Keratinocyte (primary cell): ENCODE measurements at places on chromosomes 4 and X.

DNA sequence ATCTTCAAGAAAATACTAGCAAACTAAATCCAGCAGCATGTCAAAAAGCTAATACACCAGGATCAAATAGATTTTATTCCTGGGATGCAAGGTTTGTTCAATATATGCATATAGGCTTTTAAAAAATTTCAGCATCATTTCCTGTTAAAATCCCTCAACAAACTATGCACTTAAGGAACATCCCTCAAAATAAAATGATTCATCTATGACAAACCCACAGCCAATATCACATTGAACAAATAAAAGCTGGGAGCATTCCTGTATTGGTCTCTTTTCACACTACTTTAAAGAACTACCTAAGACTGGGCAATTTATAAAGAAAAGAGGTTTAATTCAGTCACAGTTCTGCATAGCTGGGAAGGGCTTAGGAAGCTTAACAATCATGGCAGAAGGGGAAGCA lies 726.7 kb downstream of the GRXCR1 start:
- DNase-seq = no peak

- DNase-seq = no peak
Measured at GRCh38 chr4:185229021-185229818, 19.8 kb downstream of the SNX25 start.

DNA sequence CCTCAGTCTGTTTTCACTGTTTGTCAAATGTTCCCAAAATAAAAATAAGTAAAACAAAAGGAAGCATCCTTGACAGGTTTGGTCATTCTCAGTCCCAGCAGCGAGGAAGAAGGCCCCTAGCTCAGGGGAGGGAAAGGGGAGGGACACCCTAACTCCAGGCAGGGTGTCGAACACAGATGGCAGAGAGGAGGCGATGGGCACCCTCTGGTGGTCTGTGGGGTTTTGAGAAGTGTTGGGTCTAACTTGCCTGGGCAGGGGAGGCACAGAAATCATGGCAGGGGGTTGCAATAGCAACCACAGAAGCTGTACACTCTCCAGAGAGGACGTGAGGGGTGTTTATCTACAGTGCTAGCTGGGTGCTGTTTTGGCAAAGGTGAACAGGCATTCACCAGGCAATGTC lies 229.8 kb upstream of the SFRP2 start:
- DNase-seq = no peak

- DNase-seq = peak; percentile 30
Measured at GRCh38 chr4:89469930-89470375, 162.4 kb upstream of the GPRIN3 start.

- DNase-seq = peak; percentile 5
Measured at GRCh38 chr4:188941524-188942119, 802.4 kb downstream of the TRIML1 start.

GRCh38 chr4:80846210-80846609 lies 184.3 kb upstream of the BMP3 start:
- no peak for DNase-seq

DNA sequence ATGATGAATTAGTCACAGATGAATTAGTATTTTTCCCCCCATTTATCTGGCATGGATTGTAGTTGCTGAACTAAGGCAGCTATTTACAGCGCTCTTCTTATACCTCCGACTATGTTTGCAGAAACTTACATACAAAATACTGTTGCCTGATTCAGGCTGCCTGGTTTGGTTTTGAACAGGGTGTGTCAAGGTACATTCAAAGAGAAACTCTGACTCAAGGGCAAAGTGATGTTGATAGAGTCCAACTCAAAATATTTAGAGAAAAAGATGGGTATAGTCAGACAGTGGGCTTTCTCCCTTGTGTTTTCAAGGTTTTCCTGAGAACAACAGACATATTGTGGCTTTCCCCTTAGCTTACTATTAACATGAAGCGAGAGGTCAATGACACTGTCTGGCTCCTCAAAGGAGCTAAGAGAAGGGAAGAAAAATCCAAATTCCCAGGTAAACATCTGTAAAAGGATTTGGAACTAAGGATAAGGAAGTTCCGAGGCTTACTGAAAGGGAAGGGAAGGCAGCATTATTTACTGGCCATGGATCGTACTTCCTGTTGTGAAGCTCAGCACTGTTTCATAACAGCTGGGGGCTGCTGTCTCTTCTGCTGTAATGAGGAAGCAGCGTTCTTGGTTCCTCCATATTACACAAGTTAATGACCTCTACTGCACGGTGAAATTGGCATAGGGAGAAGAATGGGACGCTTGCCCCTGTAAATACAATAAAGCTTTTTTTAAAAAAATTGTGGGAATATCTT lies 30.9 kb downstream of the FAM9C start:
- DNase-seq = no peak

GRCh38 chrX:124931241-124931640 lies 388.4 kb upstream of the TEX13C start:
- no peak for DNase-seq

GRCh38 chr4:6342530-6343293 lies 73.1 kb downstream of the WFS1 start:
- DNase-seq = no peak

DNA sequence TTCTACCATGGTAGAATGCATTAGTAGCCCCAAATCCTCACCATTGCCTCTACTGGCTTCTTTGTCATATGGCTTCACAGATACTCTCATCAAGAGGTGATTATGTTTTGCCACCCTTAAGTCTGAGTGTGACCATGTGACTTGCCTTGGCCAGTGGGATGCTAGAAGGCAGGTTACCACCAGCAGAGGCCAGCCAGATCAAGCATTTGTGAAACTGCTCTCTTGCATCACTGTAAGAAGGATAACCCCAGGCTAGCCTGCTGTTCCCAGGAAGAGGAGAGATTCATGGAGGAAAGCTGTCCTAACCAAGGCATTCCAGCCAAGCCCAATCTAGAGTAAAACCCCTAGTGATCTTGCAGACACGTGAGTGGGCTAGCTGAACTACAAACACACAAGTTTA lies 46.8 kb downstream of the USP46 start:
- no peak for DNase-seq

DNA sequence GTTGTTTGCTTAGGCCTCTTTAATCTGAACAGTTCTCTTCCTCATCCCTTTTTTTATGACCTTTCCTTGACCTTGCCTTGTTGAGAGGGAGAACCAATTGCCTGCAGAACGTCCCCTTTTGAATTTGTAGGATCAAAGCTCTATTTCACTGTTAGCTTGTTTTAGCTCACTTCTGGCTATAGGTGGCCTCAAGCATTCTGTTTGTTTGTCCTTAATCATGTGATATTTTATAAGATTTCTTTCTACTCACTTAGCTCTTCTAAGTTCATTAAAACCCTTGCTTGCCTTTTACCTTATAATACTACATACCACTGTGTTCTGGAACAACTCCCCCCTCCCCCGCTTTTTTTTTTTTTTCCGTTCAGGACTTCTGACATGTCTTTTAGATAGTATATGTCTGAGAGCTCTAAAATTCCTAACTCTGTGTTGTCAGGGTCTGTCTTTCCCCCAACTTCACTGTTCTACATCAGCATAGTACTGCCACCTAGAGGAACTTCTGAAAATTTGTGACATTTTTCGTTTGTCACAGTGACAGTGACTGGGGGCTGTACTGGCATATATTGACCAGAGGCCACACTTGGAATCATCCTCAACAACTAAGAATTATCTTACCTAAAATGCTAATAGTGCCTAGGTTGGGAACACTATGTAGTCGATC lies 128.5 kb downstream of the LARP7 start:
- DNase-seq = no peak

- DNase-seq = no peak
Measured at GRCh38 chrX:133555782-133556458, 140.6 kb upstream of the GPC4 start.

- no peak for DNase-seq
Measured at GRCh38 chr4:56655627-56656345, 25.3 kb downstream of the HOPX start.

GRCh38 chrX:68930542-68931317 lies 101.9 kb downstream of the EFNB1 start:
- no peak for DNase-seq

DNA sequence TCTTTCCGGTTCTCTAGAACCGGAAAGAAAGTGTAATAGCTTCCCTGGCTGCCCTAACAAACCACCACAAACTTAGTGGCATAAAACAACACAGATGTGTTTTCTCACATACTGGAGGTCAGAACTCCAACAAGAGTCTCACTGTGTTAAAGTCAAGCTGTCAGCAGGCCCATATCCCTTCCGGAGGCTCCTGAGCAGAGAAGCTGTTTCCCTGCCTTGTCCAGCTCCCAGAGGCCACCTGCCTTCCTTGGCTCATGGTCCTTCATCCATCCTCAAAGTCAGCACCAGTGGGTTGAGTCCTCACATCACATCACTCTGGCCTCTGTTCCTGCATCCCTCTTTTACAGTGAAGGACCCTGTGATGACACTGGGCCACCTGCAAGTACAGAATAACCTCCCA lies 49.8 kb upstream of the HMX1 start:
- no peak for DNase-seq

DNA sequence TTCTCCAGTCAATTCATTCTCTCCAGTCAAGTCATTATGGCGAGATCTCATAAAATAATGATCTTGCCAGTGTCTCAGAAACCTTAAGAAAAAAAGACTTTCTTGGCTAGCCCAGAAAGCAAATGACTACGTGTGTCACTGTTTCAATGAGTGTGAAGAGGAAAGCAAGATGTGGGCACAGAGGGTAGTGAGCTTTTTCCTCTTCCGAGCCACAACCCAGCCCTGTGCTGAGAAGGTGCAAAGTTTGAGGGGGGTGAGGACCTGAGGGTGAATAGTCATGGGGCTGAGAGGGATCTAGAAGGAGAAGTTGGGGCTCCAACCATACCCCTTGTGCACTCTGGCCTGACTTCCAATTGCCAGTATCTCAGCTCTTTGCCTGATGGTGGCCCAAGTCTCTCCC lies 85.6 kb upstream of the EGFL6 start:
- DNase-seq = no peak

GRCh38 chr4:112411781-112412550 lies 104.0 kb downstream of the NEUROG2 start:
- DNase-seq = no peak

DNA sequence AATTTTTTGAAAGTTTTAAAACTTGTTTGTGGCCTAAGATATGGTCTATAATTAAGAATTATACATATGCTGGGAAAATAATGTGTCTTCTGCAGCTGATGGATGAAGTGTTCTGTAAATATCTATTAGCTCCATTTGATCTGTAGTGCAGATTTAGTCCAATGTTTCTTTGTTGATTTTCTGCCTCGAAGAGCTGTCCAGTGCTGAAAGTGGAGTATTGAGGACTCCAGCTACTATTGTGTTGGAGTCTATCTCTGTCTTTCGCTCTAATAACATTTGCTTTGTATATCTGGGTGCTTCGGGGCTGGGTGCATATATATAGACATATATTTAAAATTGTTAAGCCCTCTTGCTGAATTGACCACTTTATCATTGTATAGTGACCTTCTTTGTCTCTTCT lies 2127.3 kb downstream of the PCDH7 start:
- DNase-seq = no peak

DNA sequence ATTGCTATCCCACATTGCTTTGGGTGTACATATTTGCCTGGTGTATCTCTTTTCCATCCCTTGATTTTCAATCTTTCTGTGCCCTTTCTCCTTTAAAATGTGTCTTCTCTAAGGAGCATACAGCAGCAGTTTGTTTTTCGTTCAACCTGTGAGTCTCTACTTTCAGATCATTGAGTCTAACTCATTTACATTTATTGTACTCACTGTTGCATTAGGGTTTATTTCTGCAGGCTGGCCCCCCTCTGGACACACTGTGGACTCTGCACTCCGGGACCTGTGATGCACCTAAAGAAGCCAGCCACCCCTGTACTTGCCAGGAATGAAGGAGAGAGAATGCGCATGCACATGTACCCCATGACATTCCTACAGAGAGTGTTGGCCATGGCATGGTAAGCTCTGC lies 93.0 kb downstream of the FAM53A start:
- no peak for DNase-seq

DNA sequence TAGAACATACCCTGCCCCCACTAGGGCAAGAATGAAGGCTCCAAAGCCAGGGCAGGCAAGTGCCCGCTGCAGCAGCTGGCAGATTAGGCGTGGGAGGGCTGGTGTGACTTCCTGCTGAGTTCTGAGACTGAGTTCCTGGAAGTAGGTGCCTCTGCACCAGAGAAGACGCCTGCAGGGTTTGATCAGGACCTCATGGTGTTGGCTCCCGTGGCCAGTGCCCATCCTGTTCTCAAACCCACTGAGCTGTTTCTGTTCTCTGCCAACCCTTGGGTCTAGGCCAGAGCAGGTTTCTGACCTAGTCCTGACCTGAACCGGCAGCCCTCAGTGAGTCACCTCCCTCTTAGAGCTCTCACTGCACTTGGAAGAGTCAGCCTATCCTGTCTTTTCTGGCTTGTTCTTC lies 220.7 kb downstream of the HS6ST2 start:
- no peak for DNase-seq

GRCh38 chr4:101211146-101211553 lies 136.2 kb downstream of the PPP3CA start:
- DNase-seq = no peak

DNA sequence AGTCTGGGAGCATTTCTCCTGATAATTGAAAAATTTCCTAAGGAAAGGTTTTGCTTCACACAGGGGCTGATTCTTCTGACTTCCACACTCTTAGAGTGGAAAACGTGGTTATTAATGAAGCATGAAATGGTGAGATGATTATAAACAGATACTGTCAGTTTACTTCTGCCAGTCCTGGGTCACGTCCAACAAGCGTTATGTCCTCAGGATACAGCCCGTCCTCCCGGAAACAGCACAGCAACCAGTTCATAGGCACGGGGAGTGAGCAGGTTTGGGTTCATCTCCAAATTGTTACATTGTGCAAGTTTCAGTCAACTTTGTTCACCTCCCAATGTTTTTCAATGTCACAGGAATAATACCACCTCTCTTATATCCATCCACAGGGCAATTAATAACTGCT lies 98.8 kb downstream of the NPNT start:
- no peak for DNase-seq

DNA sequence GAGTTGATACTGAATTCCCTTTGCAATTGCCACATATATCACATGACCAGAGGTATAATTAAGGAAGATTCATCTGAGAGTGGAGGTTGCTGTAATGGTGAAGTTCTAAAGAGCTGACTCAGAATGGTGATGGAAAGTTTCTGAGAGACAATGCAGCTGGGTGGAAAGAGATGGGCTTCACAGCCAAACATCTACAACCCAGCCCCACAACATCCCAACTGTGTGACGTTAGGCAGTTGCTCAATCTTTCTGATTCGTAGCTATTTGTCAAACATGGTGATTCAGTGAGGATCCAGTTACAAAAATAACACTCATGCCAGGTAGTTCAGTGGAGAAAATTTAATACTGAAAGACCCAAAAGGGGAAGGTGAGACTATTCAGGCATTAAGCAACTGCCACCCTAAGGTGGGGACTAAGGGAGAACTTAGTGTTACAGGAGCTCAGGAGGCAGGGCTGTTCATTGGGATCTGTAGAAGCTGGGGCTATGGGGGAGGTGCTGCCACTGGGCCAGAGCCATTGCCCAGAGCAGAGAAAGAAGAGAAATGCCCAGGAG lies 6.9 kb upstream of the AFF1 start:
- DNase-seq = peak; percentile 92

- no peak for DNase-seq
Measured at GRCh38 chr4:176277162-176277904, 8.3 kb upstream of the ASB5 start.

- DNase-seq = no peak
Measured at GRCh38 chr4:182351485-182351884, 108.3 kb downstream of the TENM3 start.

GRCh38 chr4:107862658-107863057 lies 37.9 kb downstream of the SGMS2 start:
- DNase-seq = peak; percentile 96

- DNase-seq = no peak
Measured at GRCh38 chr4:55127053-55127452, 1.7 kb upstream of the KDR start.

- no peak for DNase-seq
Measured at GRCh38 chr4:88858752-88859151, 161.1 kb upstream of the NAP1L5 start.
